ENCODE measurements at places on chromosomes 12 and 14.

- peak; percentile 39 for DNase-seq
Measured at GRCh38 chr12:46124848-46125619, 134.7 kb upstream of the SCAF11 start.

DNA sequence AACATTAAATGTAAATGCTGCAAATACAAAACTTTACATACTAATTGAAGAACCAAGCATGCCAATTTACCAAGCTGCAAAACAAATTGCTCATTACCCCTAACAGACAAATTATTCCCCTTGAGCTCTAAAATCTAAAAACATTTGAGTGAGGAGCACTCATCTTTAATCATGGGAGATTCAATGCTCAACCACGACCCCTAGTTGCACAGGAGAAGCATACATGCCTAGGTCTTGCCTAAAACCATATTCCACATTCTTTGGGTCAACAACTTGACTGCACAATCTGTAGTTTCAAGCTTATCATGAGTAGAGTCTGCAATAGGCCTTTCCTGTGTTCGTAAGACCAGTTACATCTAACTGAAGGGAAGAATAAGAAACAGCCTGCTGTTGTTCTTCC lies 69.7 kb downstream of the MGAT4C start:
- DNase-seq: no peak

GRCh38 chr14:30290001-30290400 lies 269.0 kb upstream of the G2E3 start:
- no peak for DNase-seq

GRCh38 chr12:64221651-64222008 lies 466 bp downstream of the KICS2 start:
- peak; percentile 80 for DNase-seq

DNA sequence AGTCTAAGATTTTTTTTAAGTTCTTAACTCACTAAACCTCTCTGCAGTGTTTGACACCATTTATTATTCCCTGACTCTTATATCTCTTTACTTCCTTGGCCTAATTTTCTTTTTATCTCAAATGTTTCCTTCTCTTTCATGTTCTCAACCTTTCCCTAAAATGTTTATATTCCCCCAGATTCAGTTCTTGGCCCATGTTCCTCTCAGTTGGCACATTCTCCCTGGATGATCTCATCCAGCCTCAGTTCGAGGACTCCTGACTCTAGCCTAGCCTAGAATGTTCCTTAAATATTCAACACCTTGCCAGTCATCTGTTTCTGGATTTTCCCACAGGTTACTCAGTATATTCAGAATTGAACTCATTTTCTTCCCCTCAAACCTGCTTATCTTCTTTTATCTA lies 81.3 kb downstream of the SCN8A start:
- no peak for DNase-seq

- DNase-seq: no peak
Measured at GRCh38 chr12:32921397-32921796, 24.8 kb upstream of the PKP2 start.

GRCh38 chr12:54175200-54175963 lies 13.4 kb downstream of the SMUG1 start:
- DNase-seq: no peak

DNA sequence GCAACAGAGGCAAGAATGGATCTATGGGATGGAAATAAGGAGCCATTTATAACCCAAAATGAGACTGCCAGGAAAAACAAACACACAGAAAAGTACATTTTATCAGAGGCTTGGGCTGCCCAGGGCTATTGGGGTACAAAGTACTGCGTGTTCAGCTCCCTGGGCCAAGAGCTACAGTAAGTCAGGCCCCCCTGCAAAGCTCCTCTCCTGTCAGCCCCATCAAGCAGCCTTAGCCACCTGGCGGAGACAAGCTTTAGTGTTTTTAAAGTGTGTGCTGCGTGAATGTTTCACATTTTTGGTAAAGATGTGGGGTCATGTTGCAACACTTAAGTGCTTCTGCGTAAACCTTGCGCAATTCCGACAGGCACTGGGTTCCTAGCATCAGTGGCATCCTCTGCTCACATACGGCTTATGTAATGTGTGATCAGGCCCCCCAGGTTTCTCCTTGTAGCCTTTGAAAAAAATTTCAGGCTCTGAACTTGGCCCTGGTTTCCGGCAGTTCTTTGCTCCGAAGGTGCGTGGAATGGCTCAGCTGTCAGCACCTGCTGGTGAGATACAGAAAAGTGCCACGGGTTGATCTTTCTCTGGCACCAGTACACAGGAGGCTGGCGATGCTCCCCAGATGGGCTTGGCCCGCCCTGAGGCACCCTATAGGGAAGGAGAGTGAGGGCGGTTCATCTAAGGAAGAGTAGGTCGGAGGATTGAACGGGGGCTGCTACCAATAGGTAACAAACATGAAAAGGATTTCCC lies 198.7 kb upstream of the EEA1 start:
- DNase-seq: no peak

- DNase-seq: no peak
Measured at GRCh38 chr14:85601246-85601645, 71.3 kb downstream of the FLRT2 start.

GRCh38 chr12:123410041-123410412 lies 26.1 kb downstream of the KMT5A start:
- DNase-seq: no peak

GRCh38 chr12:93979189-93979588 lies 169.2 kb upstream of the PLXNC1 start:
- no peak for DNase-seq

- no peak for DNase-seq
Measured at GRCh38 chr12:113957627-113958026, 8.5 kb downstream of the RBM19 start.

DNA sequence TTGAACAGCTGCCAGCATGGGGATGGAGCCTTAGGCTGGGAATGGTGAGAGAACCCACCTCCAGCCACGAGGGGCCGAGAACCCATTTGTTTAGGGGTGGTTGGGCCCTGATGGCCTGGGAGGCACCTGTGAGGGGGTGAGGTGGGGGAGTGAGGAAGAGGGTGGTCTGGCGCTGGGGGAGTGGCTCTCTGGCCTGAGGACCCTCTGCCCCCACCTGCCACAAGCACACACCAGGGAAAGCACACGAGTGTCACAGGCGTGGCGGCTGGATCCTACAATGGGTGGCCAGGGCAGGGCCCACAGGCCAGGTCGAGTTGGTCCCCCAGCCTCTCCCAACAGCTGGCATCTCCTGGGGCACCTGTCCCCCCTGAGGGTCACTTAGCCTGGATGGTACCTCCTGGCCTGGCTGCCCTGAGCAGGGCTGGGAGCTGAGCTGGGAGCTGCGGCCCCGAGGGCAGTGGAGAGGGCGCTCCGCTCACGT lies 340.5 kb downstream of the TMEM121 start:
- DNase-seq: no peak

GRCh38 chr12:56300644-56301464 lies 724 bp upstream of the CS start:
- DNase-seq: no peak

DNA sequence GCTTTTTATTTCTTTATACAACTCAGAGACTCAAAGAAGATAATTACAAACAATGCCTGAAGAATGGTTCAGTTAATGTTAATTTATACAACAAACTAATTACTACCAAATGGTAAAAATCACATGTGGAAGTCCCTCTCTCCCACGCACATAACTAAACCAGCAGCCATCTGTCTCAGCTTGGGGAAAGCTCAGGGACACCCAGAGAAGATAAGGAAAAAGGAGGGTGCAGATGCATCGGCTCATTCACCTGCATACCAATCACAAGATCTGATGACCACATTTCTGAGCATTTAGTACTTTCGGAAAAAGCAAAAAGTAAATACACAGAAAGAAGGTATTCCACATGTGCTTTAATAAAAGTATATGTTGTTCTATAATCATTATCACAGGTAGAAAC lies 136.3 kb downstream of the SOX5 start:
- DNase-seq: no peak

- peak; percentile 22 for DNase-seq
Measured at GRCh38 chr12:102120886-102121285, 903 bp downstream of the PARPBP start.

- no peak for DNase-seq
Measured at GRCh38 chr12:82486524-82487235, 128.4 kb downstream of the METTL25 start.

DNA sequence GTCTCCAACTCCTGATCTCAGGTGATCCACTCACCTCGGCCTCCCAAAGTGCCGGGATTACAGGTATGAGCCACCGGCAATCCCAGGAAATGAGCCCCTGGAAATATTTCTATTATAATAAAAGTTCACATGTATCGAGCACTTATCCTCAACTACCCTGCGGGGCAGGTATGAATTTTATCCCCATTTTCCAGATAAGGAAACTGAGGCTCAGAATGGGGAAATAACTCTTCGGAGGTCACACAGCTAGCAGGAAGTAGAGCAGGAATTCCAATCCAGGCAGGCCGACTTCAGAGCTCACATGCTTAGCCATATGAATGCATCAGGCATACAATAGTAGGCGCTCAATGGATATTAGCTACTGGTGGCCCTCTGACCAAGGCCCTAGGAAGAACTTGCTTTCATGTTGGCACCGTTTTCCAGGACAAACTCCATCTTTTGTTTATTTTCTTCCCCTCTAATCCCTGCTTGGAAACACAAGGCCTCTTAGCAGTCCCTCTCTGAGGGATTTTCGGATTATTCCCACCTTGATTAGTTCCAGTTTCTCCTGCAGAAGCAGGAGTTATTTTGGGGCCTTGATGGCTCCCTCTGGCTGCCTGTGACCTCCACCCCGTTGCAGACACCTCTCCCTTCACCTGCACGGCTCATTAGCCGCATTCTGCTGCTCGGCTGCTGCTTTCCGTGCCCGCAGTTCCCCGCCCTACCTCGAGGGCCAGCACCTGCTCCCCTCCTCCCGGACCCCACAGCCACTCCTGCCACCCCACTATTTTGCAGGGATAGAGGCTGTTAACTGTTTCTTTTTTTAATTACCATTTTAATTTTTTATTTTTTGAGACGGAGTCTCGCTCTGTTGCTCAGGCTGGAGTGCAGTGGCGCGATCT lies 18.7 kb upstream of the POP5 start:
- DNase-seq: no peak

GRCh38 chr12:89453121-89453978 lies 71.2 kb downstream of the GALNT4 start:
- no peak for DNase-seq
